Activated CD8-positive, alpha-beta memory T cell treated with anti-CD3 and anti-CD28 coated beads, Interleukin-2, amount 50 U/mL, for 4 hours (primary cell): ENCODE measurements at places on chromosomes 11 and 22.

DNA sequence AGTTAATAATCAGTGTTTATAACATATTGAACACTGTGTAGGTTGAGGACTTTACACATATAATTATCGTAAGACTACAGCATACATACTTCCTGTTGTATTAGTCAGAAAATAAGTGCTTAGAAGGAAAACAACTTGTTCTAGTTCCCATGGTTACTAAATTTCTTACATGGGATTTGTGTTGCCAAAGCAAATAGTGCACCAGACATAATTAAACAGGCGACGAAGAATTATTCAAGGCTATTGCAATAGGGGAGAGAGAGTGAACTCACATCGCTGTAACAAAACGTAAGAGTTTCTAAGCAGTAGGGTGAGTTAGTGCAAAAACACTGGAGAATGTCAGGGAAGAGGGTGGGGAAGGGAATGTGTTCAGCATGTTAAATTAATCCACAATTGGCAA is 347.8 kb downstream of the CNTN5 start:
- no peak for DNase-seq

- no peak for DNase-seq
These were observed 1385.4 kb downstream of the TBC1D22A start for GRCh38 chr22:48147831-48148230.

GRCh38 chr22:43514476-43515157 is 102.8 kb downstream of the MPPED1 start:
- no peak for DNase-seq

- no peak for DNase-seq
These were observed 3.8 kb downstream of the ELMOD1 start for GRCh38 chr11:107594736-107595135.

DNA sequence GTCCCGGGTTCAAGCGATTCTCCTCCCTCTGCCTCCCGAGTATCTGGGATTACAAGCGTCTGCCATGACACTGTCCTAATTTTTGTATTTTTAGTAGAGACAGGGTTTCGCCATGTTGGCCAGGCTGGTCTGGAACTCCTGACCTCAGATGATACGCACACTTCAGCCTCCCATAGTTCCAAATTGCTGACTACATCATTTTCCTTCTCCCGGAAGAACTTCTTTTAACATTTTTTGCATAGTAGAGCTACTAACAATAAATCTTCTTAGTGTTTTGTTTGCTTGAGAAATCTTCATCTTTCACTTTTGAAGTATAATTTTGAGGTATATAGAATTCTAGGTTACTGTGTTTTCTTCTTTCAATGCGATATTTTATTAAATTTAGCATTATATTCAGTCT is 1415.1 kb upstream of the RAG2 start:
- no peak for DNase-seq

DNA sequence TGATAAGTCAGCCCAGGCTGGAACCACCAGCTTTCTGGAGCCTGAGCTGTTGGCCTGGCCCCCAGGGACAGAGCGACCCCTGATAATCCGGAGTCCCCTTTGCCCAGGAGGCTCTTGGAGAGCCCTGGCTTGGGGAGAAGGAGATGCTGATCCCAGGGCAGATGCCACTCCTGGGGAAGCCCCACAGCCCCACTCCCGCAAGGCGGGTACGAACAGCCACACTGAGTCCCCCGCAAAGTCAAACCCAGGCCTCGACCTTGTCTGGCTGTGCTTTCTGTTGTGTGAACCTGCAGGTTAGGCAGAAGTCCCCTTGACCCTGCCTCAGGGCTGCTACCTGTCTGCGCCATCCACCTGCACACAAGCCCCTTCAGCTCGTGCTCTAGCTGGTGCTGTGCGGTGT is 108.0 kb downstream of the KCNQ1OT1 start:
- no peak for DNase-seq

DNA sequence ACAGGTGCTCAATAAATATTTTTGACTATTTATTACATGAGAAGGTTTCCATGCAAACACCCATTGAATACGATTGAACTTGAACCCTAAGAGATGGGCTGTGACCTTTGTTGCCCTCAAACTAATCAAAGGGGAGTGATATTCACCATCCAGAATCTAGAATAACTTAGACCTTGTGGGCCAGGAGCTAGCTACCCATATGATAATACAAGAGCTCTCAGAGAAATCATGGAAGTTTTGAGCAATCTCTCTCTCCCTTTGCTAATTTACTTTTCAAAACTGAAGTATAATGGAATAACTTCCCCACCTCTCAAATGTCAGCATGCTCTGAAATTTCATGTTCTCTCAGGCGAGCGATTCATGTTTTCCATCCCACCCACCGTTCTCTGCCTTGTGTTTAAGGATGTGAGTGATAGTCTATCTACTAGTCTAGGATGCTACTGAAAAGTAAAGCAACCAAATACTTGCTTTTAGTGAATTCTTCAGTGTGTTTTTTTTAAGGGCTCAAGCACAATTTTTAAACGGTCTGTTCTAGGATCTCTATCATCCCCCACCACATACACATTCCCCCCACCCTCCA is 33.3 kb downstream of the BARX2 start:
- DNase-seq: no peak

- no peak for DNase-seq
These were observed 16.4 kb upstream of the SYVN1 start for GRCh38 chr11:65150509-65151299.

- no peak for DNase-seq
These were observed 124.2 kb downstream of the APIP start for GRCh38 chr11:34791780-34792542.

DNA sequence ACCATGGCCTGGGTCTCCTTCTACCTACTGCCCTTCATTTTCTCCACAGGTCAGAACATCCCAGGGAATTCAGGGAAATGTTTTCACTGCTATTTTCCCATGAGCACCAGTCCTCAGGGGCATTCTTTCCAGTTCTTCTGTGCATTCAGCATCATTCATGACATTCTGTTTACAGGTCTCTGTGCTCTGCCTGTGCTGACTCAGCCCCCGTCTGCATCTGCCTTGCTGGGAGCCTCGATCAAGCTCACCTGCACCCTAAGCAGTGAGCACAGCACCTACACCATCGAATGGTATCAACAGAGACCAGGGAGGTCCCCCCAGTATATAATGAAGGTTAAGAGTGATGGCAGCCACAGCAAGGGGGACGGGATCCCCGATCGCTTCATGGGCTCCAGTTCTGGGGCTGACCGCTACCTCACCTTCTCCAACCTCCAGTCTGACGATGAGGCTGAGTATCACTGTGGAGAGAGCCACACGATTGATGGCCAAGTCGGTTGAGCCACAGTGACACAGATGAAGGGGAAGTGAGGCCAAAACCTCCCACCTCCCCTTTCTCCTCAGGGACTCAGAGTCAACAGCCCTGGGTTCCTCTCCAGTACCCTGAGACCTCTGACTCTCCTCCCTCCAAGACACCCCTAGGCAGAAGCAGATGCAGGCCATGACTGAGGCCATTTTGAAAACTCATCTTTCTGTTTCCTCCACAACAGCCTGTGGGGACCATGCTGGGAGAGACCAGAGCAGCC is 15.9 kb upstream of the IGLL5 start:
- no peak for DNase-seq

- DNase-seq: no peak
These were observed 5.2 kb upstream of the ZC3H12C start for GRCh38 chr11:110087812-110088534.

DNA sequence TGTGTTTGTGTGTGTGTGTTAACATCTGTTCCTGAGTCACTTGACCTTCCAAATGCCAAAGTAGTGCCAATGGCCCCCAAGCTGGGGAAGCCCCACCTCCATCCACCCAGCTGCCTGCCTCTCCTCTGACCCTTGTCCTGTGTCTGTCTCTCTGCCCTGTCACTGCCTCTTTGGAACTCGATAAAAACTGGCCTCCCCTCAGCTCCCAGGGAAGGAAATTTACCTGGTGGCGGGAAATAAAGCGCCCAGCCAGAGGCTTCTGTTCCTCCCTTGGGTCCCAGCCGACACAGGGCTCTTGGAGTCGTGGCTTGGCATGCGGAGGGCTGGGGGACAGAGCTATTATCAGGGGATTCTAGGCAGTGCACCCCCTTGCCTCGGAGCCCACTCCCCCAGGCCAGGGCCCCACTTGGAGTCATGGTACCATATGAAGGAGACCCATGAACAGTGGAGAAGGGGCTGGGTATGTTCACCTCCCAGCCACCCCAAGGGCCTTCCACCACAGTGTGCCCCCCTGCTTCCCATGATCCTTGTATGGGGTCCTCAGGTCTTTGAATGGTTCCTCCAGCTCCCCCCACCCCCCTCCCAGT is 6.2 kb downstream of the KCNC1 start:
- DNase-seq: peak; percentile 5

DNA sequence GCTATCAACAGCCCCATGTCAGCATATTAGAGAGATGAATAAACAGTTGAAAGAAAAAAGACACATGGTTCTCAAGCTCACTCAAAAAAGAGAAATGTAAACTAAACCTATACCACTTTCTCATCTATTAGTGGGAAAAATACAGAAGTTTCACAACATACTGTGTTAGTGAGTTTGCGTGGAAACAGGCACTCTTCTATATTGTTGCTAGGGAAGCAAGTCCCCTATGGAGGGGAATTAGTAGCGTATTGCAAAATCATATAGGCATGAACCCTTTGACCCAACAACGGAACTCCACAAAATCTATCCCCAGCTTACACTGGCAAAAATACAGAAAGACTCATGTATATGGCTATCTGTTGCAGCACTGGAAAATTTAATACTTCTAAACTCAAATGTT is 14.2 kb upstream of the RFPL2 start:
- DNase-seq: no peak

DNA sequence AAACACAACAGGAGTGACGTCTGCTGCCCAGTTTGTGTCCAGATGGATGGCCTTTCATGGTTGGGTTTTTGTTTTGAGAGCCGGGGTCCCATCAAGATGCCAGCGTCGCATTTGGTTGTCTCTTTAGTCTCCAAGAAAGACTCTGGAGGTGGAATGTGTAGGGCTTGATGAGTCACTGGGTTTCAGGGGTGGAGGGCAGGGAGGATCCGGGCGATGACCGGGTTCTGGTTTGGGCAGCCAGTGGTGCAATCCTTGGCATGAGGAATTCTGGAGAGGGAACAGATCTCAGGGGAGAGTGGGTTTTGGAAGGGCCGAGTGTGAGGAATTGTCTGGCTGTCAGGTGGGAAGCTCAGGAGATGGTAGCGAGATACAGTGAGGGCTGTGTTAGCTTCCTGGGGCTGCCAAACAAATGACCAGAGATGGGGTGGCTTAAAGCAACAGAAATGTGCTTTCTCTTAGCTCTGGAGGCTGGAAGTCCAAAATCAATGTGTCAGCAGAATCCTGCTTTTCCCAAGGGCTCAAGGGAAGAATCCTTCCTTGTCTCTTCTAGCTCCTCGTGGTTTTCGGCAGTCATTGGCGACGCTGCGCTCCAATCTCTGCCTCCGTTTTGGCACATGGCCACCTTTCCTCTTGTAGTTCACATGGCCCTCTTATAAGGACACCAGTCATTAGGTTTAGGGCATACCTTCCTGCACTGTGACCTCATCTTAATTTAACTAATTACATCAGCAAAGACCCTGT is 26.4 kb upstream of the PPFIA1 start:
- no peak for DNase-seq

DNA sequence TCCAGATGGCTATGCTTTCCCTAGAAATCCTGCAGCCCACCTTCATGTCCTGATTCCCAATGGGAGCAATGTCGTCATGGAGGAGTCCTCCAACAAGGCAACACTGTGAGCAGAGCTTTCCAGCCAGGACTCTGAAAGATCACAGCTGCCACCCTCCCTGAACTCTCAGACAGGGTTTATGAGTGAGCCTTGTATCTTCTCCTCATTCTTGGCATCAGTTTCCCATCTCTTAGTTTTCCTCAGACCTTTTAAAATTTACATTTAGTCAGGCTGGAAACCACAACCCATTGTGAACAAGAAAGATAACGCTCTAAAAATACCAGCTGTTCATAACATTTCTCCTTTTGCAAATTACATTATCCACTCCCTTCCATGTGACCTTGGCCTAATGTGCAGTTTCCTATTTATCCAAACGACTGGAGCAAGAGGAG is 15.6 kb upstream of the LYVE1 start:
- no peak for DNase-seq

- DNase-seq: no peak
These were observed 56.6 kb downstream of the FBXO7 start for GRCh38 chr22:32531228-32531627.

GRCh38 chr11:121437686-121438078 is 14.4 kb upstream of the SORL1 start:
- no peak for DNase-seq

- DNase-seq: no peak
These were observed 538.9 kb upstream of the API5 start for GRCh38 chr11:42772886-42773285.

- no peak for DNase-seq
These were observed 24.8 kb downstream of the PPP6R2 start for GRCh38 chr22:50367778-50368500.

DNA sequence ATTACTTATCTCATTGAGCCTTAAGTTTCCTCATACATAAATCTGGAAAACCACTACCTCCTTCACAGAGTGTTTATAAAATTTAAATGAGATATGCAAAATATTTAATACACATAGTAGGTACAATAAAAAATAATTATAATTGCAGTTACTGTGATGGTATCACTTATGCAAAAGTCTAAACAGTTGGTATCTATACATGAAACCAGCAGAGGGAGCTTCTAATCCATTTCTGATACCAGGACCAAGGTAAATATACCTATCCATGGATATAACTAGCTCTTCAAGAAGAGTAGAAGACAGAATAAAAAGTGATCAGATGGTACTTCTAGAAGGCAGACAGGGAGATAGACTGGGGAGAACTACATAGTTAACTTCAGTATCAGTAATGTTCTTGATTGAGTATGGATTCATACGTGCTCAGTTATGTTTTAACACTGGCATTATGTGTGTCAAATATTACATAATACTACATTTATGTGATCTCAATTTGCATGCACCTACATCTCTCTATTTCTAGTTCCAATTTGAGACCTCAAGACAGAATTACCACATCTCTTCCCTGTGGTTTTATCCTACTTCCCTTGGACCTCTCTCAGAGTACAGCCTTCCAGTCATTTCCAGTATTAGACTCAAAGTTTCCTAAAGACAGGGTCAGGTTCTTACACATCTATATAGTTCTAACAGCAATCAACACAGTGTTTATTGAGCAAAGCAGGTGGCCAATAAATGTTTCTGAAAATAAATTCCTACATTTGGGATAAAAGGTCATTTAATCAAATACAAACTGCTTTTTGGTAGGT is 13.7 kb upstream of the TSG101 start:
- DNase-seq: no peak

DNA sequence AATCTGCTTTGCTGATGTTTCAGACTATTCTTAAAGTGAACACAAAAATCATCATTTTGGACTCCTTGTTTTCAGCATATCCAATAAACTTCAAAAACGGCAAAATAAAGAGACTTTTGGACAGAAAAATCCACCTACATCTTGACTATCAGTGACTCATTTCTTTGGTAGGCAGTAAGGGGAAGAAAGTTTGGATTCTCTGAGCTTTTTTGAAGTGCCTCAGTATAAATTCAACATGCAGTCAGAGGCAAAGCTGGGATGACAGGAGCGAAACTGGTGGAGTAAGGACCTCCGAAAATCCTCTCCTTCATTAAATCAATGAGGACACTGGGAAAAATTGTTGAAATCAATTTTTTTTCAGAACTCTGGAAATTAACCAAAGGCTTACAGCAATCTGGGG is 29.7 kb downstream of the EFCAB6 start:
- DNase-seq: no peak
